ENCODE measurements at places on chromosomes 2 and 18.

GRCh38 chr2:22037274-22037673 is 913.5 kb downstream of the TDRD15 start:
- DNase-seq = no peak

- no peak for DNase-seq
These were observed 222.7 kb downstream of the CDH2 start for GRCh38 chr18:27954226-27954625.

DNA sequence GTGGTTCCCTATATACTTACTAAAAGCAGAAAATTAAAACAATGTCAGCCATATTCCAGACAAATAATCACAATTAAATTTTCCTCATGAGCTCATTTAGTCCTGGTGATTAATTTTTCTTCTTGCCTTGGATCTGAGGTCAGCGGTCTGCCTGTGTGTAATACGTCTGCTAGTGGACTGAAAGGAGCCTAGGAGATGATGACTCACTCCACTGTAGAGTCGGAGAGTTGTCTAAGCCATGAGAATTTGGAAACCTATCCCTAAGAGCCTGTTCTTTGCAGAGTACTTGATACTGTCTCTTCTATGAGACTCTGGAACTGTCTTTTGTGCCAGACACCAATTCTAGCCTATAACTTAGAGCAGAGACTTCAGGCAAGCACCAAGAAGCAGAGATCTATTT is 94.2 kb upstream of the RAB27B start:
- no peak for DNase-seq

- DNase-seq = no peak
These were observed 2.0 kb downstream of the BCL2 start for GRCh38 chr18:63317556-63317946.

DNA sequence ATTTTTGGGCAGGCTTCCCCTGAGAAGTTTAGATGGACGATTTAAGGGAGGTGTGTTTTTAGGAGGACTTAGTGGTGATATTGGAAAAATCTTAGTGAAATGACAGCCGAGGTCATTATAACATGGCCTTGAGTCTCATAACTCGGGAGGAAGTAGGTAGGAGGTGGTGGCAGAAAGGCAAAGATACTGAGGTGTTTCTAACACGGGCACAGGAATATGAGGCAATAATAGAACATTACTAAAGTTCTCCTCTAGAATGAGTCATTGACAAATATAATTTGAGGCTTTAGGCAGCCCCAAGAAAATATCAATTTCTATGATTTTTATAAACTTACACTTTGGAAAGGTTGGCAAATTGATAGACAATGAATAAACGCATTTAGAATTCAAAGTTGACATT is 146.1 kb upstream of the ZEB2 start:
- no peak for DNase-seq

DNA sequence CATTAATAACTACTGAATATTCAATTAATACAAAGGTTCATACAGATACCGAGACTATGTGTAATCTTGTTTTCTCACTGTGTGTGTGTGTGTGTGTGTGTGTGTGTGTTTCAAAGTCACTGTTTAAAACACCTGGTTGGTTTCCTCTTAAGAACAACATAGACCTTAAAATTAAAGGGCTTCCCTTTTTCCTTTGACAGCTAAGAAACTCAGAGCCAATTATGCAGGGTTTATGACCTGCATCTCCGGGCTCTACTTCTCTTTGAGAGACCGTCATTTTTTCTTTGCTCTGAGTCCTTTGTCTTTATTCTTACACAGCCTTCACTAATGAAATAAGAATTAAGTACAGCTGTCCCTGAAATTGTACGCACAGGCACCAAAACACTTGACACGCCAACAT is 145.6 kb downstream of the HDAC4 start:
- DNase-seq = no peak

DNA sequence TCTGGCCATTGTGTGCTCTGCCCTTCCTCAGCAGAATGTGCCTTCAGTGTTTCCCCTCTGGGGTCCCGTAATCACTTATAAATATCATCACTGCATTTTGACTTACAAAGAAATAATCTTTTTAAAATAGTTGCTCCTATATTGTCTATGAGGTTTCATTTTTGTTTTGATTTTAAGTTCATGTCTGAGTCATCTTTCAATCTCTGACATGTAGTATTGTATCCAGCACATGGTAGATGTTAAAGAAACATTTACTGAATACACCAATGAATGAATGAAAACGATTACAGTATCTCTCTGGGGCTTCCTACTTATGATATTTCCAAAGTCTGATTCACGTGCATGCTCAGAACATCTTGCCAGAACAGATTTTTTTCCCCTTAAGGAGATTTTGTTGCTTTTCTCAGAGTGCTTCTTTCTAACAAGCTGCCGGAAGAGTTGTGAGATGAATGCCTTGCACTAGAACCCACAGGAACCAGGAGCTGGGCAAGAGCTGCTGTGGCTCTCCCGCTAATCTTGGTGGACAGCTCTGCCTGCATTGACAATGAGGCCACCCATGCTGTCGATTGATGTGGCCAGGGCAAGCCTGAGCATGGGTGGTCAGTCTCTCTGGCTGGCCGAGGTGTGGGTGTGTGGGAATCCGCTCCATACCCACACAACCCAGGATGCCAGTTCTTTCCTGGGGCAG is 199.4 kb downstream of the CYRIA start:
- no peak for DNase-seq

DNA sequence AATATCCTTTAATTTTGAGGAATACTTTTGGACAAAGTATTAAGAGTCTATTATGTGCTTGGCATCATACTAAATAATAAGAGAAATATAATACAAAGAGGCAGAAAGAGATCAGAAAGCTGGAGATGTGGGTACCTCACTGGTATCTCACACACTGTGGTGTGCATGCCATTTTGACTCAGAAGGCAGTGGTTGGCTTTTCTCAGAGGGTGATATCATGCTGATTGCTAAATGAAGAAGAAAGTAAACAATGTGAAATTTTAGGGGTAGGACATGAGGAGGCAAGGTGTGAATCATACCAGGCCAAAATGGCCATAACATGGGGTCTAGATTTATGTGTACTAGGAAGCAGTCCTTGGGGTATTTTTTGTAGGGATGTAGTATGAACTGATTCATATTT is 16.6 kb upstream of the SPOPL start:
- DNase-seq = no peak

DNA sequence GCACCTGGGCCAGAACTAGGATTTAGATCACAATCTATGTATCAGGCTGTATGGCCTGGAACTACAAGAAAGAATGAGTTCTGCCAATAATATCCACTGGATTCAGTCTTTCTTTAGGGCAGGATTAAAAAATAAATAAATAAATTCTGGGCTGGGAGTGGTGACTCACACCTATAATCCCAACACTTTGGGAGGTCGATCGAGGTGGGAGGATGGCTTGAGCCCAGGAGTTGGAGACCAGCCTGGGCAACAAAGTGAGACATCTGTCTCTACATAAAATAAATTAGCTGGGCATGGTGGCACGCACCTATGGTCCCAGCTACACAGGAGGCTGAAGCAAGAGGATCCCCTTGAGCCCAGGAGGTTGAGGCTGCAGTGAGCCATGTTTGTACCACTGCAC is 8.1 kb downstream of the AMMECR1L start:
- DNase-seq = no peak

DNA sequence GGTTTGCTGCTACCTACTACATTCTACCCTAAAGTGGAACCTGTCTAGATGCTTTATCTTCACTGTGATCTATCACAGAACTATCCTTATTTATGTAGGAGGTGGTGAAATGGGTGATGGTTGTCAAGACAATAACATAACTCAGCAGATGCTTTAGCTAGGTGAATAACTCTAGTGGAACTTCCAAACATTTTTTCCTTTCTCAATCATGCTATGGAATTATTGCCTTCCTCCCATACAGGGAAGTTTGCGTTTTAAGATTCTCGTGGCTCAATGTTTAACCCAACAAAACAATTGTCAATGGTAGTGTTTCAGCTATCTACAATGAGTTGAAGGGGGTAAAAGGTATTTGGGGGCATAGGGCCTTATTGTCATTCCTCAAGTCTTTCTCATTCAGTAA is 82.6 kb upstream of the GLI2 start:
- no peak for DNase-seq

DNA sequence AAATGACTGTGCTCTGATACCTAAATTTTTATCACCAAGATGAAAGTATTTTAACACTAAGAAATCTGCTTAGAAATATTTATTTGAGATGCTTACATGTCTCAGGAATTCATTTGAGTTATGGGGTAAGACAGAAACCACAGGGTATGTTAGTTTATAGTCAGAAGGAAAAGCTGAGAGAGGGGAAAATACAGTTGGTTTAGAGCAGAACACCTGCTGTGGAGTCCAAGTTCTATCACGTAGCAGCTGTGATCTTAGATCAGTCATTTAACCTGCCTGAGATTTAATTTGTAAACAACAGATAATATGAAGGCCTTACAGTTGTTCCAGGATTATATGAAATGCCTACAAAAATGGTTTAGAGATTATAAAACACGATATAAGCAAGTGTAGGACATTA is 29.0 kb downstream of the PDE6D start:
- no peak for DNase-seq

DNA sequence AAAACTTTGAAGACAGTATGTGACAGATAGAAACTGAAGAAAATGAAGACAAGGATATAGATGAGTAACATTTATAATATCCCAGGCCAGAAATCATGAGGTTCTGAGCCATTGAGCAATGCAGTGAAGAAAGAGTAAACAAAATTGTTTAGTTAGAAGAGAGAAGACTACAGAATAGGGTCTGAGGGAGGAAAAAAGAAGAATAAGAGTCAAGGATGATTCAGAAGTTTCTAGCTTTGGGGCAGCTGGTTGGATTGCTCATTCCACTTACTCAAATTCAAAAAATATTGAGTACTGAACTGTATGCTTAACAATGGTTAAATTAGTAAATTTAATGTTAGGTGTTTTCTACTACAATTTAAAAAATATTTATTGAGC is 155.0 kb upstream of the OTX1 start:
- no peak for DNase-seq

GRCh38 chr2:6676776-6677175 is 188.9 kb downstream of the CMPK2 start:
- DNase-seq = no peak

Data from frontal cortex (tissue), 4 donors.